Hepatocyte (in vitro differentiated cells): ENCODE measurements at places on chromosomes 7 and 10.

DNA sequence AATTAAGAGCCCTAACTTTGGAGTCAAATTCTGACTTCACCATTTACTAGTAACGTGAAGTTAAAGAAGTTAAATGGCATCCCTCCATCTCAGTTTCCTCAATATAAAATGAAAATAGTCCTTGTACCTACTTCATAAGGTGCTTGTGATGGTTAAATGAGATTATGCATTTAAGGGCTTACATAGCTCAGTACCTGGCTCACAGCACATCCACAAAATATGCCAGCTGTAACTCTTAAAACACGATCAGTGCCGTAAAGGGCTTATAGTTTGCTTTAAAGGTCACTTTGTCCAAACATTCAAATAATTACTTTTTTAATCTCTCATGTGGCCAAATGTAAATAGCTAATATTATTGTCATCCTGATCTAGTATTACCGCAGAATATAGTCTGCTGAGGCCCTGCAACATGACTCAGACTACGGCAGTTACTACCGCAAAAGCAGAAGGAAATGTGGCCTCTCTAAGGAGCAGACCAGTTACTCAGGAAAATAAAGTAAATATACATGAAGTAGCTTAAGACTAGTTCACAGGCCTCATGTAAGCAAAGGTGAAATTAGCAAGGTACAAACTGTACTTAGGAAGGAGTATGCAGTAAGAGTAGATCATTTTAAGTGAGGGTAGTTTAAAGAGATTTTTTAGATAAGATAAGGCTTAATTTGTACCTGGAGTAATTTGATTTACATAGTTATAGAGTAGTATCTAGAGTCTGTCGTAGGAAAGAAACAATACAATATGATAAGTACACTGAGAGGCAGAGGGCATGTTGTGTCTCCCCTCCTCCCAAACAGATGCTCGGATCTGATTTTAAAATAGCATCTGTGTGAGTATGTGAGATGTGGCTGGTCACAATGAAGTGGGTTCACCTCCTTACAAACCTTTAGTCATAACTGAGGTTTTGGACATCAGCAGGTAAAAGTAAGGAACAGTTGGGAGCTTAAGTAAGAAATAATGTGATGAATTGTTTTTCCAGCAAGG lies 13.1 kb downstream of the CASP2 start:
- DNase-seq, result no peak

- no peak for DNase-seq
Observed at GRCh38 chr10:130430852-130431704, 294.9 kb downstream of the GLRX3 start.

- DNase-seq, result no peak
Observed at GRCh38 chr7:113963356-113963755, 44.5 kb upstream of the PPP1R3A start.

GRCh38 chr10:100912013-100912604 lies 654 bp upstream of the SLF2 start:
- DNase-seq, result peak; percentile 40

- DNase-seq, result no peak
Observed at GRCh38 chr10:132138133-132138532, 48.6 kb upstream of the DPYSL4 start.

DNA sequence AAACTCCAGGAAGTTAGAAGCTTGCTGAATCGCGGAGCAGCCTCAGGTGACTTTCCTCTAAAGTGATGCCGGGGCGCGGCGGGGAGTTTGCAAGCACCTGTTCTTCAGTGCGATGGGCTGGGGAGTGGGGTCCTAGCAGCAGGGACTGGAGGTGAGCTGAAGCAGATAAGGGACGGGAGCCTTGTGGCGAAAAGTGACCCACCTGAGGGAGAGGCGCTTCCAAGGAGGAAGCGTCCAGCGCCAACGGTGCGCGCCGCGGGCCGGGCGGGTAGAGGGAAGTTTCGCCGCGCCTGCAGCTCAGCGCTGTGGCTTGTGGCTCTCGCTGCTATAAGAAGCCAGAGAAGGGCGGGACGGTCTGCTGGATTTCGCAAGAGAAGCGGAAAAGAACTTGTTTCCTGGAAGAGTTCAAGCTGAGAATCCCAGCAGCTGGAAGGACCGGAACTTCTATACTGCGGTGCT lies at the start of gene STEAP4:
Gene STEAP4 (minus strand): TSS at position 305 of the 459 bp plus-strand sequence. CDS start 22,625 bp downstream, outside the sequence.
- peak; percentile 85 for DNase-seq

DNA sequence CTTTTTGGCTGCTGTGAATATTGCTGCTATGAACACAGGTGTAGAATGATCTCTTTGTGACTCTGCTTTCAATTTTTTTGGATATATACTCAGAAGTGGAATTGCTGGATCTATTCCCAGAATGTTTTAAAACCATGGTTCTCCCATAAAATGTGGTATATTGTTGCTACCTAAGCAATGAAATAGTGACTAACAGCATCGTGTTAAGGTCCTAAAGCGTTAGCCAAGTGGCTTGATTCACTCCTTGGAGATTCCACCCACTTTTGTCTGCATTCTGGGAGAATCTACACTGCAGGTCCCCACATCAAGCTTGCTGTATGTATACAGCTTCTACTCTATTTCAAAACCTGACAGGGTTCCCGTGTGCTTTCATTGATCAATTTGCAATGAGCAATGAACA lies 105.6 kb downstream of the CDK6 start:
- DNase-seq, result no peak

DNA sequence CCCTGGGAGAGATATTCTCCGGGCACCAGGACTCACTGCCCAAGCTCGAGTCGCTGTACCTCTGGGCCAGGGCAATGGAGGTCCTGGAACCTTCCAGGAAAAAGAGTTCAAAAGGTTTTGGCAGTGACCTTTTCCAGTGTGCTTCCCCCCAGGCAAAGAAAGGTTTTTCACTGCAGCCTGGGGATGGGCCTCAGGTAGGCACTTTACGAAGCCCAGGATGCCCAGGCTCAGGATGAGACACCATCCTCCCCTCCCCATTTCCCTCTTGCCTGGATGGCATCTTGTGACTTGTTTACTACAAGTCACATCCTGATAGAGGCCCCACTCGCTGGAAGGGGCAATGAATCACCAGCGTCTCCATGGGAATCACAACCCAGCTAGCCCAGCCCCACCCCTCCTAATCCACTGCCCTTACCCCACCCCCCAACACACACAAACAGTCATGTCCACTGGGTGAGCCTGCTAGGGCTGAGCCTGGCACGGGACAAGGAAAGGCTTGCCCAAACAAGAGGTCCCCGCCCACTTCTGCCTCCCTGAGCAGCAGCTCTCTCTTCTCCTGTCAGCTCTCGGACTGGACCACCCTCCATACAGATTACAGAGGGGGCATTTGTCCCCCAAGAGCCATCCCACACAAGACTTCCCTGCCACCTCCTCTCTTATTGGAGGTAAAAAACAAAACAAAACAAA lies 93.8 kb upstream of the SMNDC1 start:
- DNase-seq, result peak; percentile 92

DNA sequence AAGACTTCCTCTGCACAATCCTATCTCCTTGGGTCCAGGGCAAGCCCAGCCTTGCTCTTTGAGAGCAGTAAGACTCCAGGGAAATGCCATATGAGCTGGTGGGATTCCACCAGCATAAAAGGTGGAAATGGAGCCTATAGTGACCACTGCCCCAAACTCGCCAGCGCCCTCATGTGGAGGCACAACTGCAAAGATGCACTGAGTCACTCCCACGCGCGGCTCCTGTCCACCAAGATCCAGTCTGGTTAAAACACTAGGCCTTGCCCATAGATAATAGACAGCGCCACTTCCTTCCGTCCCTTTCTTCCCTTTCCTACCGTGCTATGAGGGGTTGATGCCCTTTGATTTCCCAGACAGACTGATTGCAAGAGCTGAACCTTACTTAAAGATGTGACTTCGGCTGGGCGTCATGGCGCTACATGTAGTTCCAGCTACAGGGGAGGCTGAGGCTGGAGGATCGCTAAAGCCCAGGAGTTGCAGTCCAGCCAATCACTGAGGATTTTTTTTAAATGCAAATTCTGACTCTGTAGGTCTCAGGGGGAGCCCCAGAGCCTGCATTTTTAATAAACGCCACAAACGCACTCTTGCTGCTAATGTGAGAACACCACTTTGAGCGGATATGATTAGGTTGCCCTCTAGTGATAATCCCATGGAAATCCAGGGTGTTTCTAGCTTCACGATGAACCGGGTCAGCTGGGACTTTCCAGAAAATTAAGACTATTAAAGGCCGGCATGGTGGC lies 136.5 kb downstream of the EPC1 start:
- DNase-seq, result peak; percentile 39

DNA sequence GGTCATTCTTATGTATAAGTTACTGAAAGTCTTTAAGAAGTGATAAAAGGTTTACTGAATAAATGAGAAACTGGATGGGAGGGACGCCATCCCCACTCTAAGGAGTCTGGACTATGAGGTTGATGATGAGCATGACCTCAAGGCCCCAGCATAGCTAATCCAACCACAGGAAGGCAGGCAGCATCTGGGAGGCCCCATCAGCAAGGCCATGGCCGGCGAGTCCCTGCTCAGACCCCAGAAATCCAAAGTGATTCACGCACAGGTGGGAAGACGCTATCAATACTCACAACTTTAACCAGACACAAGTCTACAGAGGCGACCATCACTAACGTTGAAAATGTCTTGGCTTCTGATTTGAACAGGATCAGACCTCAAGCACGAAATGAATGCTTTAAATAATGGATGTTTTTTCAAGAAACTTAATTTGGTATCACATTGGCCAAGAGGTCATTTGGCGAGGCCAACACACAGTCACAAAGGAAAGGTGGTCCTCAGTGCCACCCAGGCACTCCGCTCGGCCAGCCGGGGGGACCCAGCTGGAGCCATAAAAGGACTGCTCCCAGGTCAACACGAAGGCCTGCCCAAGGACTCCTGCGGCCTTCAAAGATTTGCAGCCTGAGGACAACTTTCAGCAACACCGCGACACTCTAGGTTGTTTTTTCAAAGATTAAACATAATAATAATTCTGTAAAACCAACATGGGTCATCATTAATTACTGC lies 228.5 kb downstream of the PTPRN2 start:
- no peak for DNase-seq

DNA sequence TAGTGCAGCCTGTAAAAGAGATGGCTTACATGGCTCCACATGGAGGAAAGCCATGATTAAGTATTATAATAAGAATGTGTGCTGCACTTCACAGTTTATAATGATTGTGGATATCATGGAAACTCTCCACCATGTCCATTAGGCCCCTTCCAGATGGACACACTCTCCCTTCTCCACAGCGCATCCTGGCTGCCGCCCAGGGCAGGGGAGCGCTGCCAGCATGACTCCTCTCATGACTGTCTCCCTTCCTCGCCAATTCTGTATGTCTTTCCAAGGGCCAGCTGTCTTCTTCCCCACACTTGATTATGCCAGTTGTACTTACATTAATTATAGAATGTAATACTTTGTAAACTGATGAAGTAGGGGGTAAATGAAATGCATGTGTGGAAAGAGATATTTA lies 259.3 kb upstream of the TMEM72 start:
- no peak for DNase-seq

- DNase-seq, result no peak
Observed at GRCh38 chr7:108417926-108418325, 38.3 kb downstream of the NRCAM start.

GRCh38 chr10:119371704-119372663 lies 164.6 kb downstream of the GRK5 start:
- no peak for DNase-seq

- DNase-seq, result no peak
Observed at GRCh38 chr7:68309271-68309670, 1289.0 kb upstream of the AUTS2 start.

- DNase-seq, result no peak
Observed at GRCh38 chr7:99096124-99096887, 47.6 kb downstream of the SMURF1 start.

DNA sequence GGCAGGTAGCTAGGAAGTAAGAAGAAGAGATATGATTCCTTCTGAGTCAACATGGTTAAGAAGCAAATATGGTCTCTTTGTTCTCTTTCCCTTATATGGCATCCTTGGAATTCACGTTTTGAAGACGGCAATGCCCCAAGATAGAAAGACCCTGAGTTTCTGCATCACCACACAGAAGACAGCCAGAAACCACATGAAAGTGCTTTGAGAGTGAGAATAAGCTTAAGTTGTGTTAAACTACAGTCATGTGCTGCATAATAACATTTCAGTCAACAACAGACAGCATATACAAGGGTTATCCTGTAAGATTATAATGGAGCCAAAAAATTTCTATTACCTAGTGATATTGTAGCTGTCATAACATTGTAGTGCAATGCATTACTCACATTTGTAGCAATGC lies 89.9 kb upstream of the STEAP1 start:
- DNase-seq, result no peak

GRCh38 chr10:60032723-60033122 lies 126.4 kb upstream of the CCDC6 start:
- DNase-seq, result peak; percentile 68

- no peak for DNase-seq
Observed at GRCh38 chr7:16571941-16572340, 45.3 kb downstream of the LRRC72 start.

GRCh38 chr10:102131286-102132170 lies 1.3 kb upstream of the PPRC1 start:
- no peak for DNase-seq
